ENCODE measurements at places on chromosomes 12 and 14.

GRCh38 chr14:90045616-90046015 lies 16.2 kb upstream of the KCNK13 start:
- DNase-seq: no peak

- no peak for DNase-seq
Measured at GRCh38 chr14:50060871-50061663, 55.3 kb downstream of the VCPKMT start.

DNA sequence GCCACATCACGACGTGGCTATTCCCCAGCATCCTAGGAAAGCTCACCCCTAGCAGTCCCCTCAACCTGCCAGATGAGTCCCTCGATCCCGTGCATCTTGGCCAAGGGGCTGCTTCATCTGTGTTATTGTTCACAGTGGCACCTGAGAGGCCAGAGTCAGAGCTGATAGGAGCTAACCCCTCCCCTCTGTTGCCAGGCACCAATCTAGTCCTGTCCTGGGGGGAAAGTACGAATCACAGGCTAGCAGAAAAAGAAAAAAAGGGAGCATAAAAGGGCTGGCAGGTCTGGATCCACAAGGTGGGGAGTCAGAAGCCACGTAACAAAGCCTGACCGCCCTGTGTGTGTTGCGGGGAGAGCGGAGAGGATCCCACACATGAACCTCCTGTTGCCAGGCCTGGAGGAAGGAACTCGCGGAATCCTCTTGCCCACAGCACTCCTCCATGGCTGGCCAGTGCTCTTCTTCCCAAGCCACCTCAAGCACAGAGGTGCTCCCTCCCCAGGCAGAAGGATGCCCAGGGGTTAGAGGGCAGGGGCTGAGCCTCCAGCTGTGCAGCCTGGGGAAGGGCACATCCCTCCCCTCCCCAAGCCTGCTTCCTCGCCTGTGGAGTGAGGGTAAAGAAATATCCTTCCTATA lies 91.8 kb downstream of the ITPK1 start:
- DNase-seq: no peak

DNA sequence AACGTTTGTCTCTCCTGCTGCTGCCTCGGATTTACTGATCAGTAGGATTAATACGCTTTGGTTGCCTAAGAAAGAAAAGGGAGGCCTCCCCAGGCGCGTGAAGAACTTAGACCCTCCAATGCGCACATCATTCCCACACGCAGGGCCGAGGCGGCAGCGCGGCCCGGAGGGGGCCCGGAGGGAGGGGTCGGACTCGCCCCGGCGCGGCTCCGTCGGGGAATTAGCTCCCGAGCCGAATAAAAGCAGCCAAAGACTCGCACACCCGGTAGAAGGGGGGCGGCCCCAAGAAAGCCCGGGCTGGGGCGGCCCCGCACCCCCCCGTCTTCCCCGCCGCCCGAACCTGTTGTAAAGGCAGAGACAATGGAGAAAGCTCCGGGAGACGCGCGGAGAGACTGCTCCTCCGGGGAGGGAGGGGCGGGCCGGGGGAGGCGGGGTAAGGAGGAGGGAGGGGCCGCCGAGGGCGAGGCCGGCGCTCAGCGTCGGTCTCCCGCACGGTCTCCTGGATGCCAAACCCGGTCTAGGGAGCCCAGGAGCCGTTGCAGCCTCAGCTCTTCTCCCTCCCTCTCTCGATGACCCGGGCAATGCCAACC lies at the start of gene NELL2:
NELL2 (minus strand) TSS at position 362 of the 590 bp plus-strand sequence. CDS start 446 bp downstream, outside the sequence.
- DNase-seq: peak; percentile 55

DNA sequence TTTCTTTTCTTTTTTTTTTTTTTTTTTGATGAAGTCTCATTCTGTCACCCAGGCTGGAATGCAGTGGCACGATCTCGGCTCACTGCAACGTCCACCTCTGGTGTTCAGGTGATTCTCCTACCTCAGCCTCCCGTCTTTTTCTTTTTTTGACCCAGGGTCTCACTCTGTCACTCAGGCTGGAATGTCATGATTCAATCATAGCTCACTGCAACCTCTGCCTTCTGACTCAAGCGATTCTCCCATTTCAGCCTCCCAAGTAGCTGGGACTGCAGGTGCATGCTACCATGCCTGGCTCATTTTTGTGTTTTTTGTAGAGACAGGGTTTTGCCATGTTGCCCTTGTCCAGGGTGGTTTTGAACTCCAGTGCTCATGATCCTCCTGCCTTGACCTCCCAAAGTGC lies 12.0 kb downstream of the FUT8 start:
- DNase-seq: no peak

GRCh38 chr12:96257550-96258103 lies 63.5 kb downstream of the ELK3 start:
- DNase-seq: no peak

- DNase-seq: no peak
Measured at GRCh38 chr14:21668377-21668776, 5.2 kb downstream of the OR4E1 start.

- DNase-seq: no peak
Measured at GRCh38 chr12:92991134-92991533, 62.0 kb upstream of the EEA1 start.

- no peak for DNase-seq
Measured at GRCh38 chr14:63633801-63634200, 7.9 kb downstream of the WDR89 start.

DNA sequence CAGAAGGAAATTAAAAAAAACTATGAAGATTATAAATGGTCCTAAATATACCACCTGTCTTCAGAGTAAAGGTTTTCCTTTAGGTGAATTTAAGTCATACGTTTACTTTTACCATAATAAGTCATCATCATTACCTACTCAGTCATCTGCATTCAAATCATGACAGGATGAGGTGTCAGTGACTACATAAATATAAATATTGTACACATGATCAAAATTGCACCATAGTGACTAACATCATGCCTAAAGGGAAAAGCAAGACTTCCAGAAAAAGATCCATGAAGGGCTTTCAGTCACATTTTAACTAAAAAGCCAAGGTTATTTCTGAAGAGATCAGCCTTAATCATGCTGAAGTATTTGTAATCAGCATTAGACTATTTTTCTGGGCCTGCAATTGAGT lies 759.9 kb upstream of the FLRT2 start:
- no peak for DNase-seq

- no peak for DNase-seq
Measured at GRCh38 chr12:51430196-51430895, 5.7 kb downstream of the SLC4A8 start.

GRCh38 chr12:57459750-57460467 lies at the start of gene GLI1:
Gene GLI1 (plus strand): TSS chr12:57459785. CDS start chr12:57463692, 3,907 bp downstream.
- no peak for DNase-seq

- no peak for DNase-seq
Measured at GRCh38 chr12:111686574-111687105, 787 bp downstream of the ACAD10 start.

DNA sequence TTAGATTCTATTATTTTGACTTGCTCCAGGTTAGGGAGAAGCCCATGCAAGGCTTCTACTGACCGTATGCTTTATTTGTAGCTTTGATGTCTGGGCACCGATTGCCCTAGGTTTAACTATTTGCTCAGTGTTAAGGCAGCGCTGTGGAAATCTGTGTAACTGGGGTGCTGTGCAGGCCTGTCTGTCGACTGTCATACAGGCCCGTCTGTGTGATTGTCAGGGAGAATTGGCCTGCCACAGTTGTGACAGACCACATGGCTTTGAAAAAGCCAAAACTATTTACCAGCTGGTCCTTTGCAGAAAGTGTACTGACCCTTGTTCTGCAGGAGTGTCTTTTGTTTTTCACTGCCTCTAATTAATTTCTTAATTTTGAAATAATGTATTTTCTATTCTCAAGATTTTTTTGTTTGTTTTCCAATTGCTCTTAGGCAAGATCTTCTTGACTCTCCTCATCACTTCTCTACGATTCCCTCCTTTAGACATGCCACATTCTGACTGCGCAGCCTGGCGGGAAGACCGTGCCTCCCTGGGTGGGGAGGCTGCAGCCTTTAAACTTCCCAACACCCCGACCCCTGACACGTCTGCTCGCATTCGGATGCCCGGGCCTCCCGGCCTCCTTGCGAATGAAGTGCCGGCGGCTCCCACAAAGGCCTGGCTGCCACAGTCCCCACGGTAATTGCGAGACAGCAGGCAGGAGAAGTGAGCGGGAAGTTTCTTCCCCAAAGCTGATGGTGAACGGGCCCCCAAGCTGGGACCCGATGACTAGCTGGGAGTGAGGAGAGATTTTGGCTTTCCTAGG lies 99.0 kb upstream of the EVL start:
- no peak for DNase-seq

DNA sequence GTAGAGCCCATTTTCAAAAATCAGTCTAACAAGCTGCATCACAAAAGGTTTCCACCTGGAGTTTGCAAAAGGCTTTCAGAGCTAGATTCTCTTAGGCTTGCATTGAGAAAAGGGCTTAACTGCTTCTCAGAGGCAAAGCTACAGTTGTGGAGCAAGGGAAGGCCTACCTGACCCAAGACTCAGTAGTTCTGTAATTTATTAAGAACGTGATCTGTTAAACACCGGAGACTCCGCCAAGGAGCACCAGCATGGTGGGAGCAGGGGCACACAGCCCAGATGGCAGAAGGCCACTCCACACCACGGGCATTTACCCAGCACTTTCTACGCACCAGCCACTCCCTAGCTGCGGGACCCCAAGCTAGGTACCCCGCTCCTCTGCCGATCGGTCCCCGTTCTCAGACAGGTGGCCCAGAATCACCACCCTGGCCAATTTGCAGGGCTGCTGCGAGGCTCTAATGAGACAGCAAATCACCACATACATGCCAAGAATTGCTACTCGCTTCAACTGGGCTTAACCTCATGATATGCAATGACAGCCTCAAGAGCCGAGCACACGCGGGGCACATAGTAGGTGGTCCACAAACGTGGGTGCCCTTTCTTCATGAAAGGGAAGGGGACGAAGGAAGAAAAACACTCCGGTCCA lies 1.5 kb downstream of the ITPK1 start:
- DNase-seq: no peak

GRCh38 chr14:22822016-22822570 lies 6.9 kb upstream of the SLC7A7 start:
- DNase-seq: no peak

DNA sequence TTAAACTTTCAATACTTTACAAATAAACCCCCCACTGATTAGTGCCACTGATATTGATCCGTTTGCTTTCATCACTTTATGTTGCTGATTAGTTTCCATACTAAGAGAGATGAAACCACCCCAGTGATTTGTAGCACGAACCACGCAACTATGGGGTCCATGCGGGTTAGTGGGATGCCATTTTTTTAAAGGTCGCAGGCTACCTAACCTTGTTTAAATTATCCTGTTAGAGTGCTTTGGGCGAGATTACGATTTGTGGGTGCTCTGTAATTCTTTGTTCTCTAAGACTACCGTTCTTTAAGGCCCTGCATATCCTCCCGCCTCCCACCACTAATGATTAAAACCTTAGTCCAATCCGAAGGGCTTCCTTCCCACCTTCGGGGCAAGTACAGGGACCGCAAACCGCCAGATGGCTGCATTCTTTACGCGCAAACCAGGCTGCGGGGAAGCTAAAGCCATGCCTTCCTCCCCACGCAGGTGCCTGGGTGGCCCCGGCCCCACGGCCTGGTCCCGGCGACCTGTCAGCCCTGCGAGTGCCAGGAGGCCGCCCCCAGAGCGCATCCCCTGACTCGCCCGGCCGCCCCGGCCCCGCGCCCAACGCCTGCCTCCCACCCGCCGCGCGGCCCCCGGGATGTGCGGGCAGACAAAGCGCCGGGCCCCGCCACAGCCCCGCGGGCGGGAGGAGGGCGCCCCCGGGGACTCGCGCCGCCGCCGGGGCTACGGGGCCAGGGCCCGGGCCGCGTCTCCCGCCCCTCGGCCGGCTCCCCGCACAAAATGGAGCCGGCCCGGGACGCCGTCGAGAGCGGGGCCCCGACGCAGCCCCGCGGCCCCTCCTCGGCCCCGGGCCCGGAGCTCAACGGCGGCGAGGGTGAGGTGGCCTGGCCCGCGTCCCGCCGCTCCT lies 759 bp downstream of the NFYB start:
- peak; percentile 24 for DNase-seq
